ENCODE measurements at places on chromosomes 6 and 20.

- DNase-seq, result peak; percentile 21
Measured at GRCh38 chr6:129605967-129606366, 104.0 kb downstream of the ARHGAP18 start.

- no peak for DNase-seq
Measured at GRCh38 chr6:90003941-90004340, 109.7 kb downstream of the GJA10 start.

GRCh38 chr6:35037664-35038038 lies 103.5 kb downstream of the TCP11 start:
- no peak for DNase-seq

DNA sequence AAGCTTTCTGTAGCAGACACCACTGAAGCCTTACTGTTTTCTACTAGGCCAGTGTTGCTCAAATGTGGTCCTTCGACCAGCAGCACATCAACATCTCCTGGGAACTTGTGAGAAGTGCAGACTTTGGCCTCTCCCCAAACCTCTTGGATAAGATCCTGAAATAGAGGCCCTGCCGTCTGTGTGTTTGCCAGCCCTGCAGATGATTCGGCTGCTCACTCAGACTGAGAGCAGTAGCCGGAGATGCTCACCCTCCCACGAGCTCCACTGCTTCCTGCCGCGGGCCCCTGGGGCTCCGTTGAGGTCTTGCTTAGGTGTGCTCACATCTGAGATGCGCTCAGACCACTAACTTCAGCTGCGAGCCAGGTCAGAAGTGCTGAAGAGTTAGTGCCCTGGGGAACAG lies 129.5 kb upstream of the SSTR4 start:
- DNase-seq, result no peak

GRCh38 chr6:84460491-84460890 lies 233.0 kb upstream of the CEP162 start:
- no peak for DNase-seq

DNA sequence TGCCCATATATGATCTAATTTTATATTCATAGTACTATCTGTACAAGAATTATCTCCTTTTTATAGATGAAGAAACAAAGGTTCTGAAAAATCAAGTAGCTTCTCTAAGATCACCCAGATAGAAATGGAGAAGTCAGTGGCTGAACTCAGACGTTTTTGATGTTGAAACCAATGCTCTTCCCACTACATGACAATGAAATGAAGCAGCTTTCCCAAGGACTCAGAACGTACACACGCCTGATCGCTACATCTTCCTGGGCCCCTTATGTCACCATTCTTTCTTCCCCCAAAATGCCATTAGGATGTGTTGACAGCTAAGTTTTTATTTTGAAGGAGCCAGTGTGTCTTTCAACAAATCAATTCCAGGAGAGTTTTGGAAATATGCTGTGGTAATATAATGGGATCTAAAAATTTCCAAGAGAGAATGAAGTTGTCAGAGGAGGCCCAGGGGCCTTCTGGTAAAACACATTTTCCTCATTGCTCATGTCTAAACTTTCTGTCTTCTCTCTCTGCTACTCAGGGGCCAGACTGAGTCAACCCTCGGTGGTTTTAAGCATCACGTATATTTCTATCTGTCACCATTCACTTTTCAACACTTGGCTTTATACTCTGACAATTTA lies 98.1 kb upstream of the COL21A1 start:
- DNase-seq, result no peak

- DNase-seq, result peak; percentile 2
Measured at GRCh38 chr20:23159256-23159946, 73.3 kb upstream of the CD93 start.

DNA sequence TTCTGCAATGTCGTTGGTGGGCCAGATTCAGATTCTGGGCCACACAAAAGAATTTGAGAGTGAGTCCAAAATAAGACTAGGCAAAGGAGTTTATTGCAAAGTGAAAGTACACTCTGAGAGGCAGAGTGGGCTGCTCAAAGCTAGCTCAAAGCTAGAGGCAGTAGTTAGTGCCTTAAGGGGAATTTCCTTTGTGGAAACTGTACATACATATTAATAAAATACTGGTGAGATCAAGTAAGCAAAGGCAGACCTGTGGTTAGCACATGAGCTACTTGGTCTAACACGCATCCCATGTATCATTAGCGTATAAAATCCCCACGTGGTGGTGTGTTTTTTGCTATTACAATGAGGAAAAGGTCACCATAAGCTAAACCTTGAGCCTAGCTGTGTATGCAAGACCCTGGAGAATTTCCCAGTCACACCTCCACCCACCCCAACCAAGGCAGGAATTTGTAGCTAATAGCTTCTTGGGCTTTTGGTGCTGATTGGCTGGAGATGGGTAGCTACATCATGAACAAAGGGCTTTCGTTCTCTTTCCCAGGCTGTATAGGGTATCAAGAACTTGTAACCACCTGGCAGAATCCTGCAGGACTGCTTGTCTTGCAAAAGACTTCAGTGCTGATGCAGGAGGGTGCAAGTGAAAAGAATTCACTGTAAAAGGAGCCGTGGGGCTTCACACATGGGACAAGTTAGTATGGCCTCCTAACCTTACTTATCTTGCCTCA lies 14.7 kb upstream of the TRIM26 start:
- DNase-seq, result no peak

DNA sequence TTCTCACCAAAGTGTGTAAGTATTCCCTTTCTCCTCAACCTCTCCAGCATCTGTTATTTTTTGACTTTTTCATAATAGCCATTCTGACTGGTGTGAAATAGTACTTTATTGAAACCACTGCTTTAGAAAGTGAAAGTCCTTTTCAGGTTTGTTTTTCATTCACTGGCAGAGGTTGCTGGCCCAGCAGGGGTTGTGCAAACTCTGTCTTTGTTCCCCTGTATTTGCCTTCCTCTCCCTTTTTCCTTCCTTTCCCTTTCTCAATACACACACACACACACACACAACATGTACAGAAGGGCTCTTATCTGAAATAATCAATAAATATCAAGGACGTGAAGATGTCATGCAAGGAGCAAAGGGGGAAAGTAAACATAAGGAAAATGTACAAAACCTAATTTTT lies 99.8 kb downstream of the LY86 start:
- peak; percentile 20 for DNase-seq

DNA sequence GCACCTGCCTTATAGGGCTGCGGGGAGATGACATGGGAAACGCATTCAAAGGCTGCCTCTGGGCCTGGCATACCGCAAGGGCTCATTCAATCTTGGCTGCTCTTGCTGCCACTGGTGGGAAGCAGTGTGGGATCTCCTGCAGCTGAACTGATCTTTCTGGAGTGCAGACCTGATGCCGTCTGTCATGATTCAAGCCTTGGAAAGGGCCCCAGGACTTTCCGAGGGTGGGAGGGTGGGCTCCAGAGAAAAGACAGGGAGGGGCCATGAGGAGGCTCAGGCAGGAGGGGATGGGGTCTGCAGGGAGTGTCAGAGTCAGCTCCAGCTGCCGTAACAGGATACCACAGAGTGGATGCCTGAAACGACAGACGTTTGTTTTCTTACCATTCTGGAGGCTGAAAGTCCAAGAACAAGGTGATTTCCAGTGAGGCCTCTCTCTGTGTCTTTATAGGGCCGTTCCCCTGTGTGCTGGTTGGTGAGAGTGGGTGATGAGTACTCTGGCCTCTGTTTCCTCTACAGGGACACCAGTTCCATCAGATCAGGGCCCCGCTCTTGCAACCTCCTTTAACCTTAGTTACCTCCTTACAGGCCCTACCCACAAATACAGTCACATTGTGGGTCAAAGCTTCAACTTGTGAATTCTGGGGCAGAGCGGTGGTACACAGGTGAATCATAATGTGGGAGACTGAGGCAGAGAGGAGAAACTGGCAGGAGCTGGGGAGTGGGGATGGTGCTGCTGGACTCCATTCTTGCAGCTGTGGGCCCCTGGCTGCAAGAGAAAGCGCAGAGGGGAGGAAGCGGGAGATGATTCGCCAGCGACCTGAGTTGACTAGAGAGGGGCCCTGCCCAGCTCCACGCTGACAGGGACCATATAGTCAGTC lies 148.4 kb downstream of the SYCP2 start:
- no peak for DNase-seq

- DNase-seq, result no peak
Measured at GRCh38 chr6:119161438-119161837, 83.0 kb upstream of the FAM184A start.

DNA sequence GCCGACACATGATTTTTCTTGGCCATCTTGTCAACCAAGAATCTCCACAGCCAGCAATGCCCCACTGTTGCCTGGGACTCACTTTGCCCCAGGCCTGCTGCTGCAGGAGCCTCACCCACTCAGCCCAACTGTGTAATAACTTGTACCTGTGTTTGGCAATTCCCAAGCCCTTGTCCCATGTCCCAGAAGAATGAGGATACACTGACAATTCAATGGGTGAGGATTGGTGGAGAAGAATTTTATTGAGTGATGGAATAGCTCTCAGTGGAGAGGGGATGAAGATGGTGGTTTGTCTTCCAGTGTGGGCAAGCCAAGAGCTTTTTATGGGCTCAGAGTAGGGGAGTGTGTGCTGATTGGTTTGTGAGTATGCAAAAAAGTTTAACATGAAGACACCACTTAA lies 861.9 kb downstream of the TFAP2A start:
- DNase-seq, result no peak
